Activated CD4-positive, alpha-beta memory T cell treated with anti-CD3 and anti-CD28 coated beads for 36 hours (primary cell): ENCODE measurements at places on chromosomes 4 and X. TPM values are rescaled to one million over a fixed set of nuclear protein-coding genes. Genes with fewer than 3 reads are reported as not detected.

RBM46 gene
- total RNA-seq, result not detected

DNA sequence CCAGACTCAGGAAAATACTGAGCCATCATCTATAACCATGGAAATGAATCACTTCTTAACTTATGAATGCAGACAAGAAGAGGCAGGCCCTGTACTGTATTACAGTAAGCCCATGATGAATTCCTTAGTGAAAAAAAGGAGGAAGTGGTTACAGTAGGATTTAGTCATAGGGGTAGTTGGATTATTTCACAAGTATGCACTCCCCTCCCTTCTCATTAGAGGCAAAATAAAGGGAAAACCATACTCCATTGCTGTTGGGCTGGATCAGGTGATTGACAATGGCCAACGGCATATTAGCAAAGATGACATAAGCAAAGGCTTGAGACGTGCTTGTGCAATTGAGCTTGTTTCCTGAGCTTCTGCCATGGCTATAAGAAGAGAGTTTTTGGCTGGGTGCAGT, 181.1 kb upstream of the PRPS2 start:
- H3K27ac ChIP-seq, result no peak overlapping the region
- no peak for DNase-seq
- no peaks in the 10 kb centered on the region for H3K36me3 ChIP-seq
- no peaks in the 10 kb centered on the region for H3K27me3 ChIP-seq
- H3K4me1 ChIP-seq, result no peaks in the 10 kb centered on the region

ALB gene
- not detected for total RNA-seq

GUCY1B1 gene
- 0.24 TPM for total RNA-seq

JCHAIN gene
- total RNA-seq, result not detected

GRCh38 chr4:15427701-15428100, at the start of gene C1QTNF7:
Gene C1QTNF7, plus strand, starts transcription at chr4:15428033. Its CDS starts 7,711 bp downstream, at chr4:15435744.
- peaks cover 1% of the 10 kb centered on the region for H3K27me3 ChIP-seq
- H3K4me1 ChIP-seq, result peaks cover 32% of the 10 kb centered on the region
- no peak within 1 kb of the TSS for H3K4me3 ChIP-seq
- H3K27ac ChIP-seq, result no peak within 1 kb of the TSS

GPM6B gene
- not detected for total RNA-seq

DNA sequence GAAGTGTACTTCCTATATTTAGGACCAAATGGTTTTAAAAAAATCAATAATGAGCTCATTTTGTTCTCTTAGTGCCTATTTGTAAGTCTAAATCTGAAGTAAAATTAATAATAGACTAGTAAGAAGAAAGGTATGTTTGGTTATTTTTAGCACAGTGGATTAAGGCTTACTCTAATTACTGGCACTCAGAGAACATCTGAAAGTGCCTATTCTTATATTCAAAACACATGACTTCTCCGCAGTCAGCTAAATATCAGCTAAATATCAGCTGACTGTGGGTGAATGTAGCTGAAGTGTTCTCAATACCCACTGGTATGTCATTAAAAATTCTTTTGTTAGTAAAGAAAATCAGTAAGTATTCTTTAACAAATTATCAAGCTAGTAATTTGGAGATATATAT, 6.0 kb downstream of the AP1S2 start:
- peaks cover 27% of the 10 kb centered on the region for H3K4me1 ChIP-seq
- no peak for DNase-seq
- peaks cover 20% of the 10 kb centered on the region for H3K36me3 ChIP-seq
- H3K4me3 ChIP-seq, result no peak overlapping the region

C4orf51 gene
- total RNA-seq, result not detected

- DNase-seq, result no peak
- no peak overlapping the region for H3K4me3 ChIP-seq
- no peaks in the 10 kb centered on the region for H3K36me3 ChIP-seq
- H3K27me3 ChIP-seq, result peaks cover 1% of the 10 kb centered on the region
- H3K27ac ChIP-seq, result no peak overlapping the region
- H3K4me1 ChIP-seq, result no peaks in the 10 kb centered on the region
Measured at GRCh38 chr4:119735165-119735651, 106.6 kb upstream of the PDE5A start.

FAAH2 gene
- total RNA-seq, result 12.1 TPM

DNA sequence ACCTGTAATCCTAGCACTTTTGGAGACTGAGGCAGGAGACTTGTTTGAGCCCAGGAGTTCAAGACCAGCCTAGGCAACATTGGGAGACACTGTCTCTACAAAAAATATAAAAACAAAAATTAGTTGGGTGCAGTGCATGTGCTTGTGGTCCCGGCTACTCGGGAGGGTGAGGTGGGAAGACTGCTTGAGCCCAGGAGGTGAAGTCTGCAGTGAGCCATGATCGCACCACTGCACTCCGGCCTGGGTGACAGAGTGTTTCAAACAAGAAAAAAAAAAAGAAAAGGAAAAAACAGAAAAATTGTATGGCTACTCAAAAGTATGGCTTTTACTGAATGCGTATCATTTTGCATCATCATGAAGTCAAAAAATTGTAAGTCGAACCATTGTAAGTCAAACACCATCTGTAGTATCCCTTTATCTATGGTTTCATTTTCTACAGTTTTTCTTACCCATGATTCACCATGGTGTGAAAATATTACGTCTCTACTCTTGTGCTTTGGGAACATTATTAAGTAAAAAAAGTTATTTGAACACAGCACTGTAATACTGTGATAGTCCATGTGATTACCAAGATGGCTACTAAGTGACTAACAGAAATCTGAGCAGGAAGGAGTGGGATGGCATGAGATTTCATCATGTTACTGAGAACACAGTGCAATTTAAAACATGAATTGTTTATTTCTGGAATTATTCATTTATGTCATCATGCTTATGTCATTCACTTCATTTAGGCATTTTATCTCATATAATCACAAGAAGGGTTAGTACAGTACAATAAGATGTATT, 26.5 kb upstream of the MANBA start:
- peaks cover 34% of the 10 kb centered on the region for H3K4me1 ChIP-seq
- H3K27me3 ChIP-seq, result no peaks in the 10 kb centered on the region
- peaks cover 5% of the 10 kb centered on the region for H3K36me3 ChIP-seq
- H3K27ac ChIP-seq, result peak overlapping the region; percentile 50

SRPX2 gene
- total RNA-seq, result not detected

ARR3 gene
- total RNA-seq, result not detected

DNA sequence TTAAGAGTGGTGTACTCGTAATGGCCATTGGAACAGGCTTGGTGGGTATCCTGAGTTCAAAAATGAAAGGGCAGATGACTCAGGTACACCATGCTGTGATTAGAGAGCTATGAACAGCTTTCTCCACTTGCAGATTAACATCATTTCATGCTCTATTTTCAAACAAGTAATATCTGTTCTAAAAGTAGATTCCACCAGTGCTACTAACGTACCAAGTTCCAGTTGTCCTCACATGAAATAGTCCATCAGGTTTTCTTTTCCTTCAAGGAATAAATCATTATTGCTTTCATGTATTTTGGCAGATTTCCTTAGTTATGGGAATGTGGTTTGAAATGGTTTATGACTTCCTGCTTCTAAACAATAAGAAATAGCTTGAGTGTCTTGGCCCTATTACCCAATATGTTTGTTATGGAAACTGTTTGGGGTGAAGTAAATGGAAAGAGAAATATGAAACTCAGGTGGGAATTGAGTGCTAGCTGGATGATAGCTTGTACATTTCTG, 49.9 kb downstream of the PCDH7 start:
- H3K27ac ChIP-seq, result no peak overlapping the region
- no peaks in the 10 kb centered on the region for H3K36me3 ChIP-seq
- no peak for DNase-seq
- H3K4me3 ChIP-seq, result no peak overlapping the region

GRCh38 chr4:85696661-85697060, 221.7 kb downstream of the ARHGAP24 start:
- H3K4me1 ChIP-seq, result no peaks in the 10 kb centered on the region
- H3K27ac ChIP-seq, result no peak overlapping the region
- H3K36me3 ChIP-seq, result no peaks in the 10 kb centered on the region
- no peak overlapping the region for H3K4me3 ChIP-seq
- no peaks in the 10 kb centered on the region for H3K27me3 ChIP-seq
- no peak for DNase-seq

DNA sequence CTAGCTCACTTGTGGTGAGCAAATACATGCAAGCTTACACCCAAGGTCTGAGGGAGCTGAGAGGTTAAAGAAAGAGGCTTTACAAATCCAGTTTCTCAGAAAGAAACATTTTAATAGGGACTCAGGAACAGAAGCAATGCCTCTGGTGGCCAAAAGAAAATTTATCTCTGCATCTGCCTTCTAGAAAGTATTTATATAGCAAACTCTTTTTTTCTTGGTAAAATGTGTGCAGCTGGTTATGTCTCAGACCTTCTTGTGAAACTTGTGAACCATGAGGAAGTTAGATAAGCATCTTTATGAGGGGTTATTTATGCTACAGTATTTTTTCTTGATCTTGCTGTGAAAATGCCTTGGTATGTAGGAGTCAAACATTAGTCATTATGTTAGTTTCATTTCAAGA, 48.5 kb upstream of the CYSLTR1 start:
- no peaks in the 10 kb centered on the region for H3K27me3 ChIP-seq
- peak overlapping the region; percentile 23 for H3K27ac ChIP-seq
- DNase-seq, result no peak
- peaks cover 4% of the 10 kb centered on the region for H3K36me3 ChIP-seq
